NCI-H1436 treated with DMSO at 0.1 percent for 48 hours (cell line): ENCODE measurements at places on chromosomes 6 and 20.

DNA sequence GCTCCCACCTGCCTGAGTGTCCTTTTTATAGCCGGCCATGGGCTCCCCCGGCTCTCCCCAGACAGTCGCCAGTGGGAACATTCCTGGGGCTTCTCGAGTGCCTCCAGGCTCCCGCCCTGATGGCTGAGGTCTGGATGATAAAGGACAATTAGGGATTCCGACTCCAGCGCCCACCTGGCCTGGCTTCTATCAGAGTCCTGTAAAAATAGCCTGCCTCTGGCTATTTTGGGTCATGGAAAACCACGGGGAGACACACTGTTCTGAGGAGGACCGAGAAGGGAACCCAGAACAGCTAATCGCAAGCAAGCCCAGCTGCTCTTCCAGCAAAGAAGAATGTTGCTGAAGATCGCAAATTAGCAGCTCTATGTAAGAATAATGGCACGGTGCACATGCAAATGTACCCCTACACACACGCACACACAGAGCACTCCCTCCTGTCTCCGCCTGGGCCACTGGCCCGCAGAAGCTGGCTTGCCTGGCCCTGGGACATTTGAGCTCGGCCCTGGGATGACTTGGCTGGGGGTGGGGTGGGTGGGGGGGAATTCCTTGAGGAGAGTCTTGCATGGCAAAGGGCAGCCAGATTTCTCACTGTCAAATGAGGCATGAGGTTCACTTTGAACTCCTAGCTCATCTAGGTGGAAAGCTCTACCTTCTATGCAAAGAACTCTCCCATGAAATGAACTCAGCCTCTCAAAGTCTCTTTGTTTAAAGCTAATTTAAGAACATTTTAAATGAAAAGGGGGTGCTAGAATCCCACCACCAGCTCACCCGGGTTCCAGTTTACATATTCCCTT is 55.3 kb downstream of the CTCFL start:
- DNase-seq = no peak

- no peak for DNase-seq
Observed at GRCh38 chr20:24498641-24499040, 29.2 kb downstream of the SYNDIG1 start.

- no peak for DNase-seq
Observed at GRCh38 chr20:25285856-25286798, 38.2 kb downstream of the PYGB start.

- no peak for DNase-seq
Observed at GRCh38 chr6:28208111-28208659, 16.9 kb upstream of the ZSCAN9 start.

DNA sequence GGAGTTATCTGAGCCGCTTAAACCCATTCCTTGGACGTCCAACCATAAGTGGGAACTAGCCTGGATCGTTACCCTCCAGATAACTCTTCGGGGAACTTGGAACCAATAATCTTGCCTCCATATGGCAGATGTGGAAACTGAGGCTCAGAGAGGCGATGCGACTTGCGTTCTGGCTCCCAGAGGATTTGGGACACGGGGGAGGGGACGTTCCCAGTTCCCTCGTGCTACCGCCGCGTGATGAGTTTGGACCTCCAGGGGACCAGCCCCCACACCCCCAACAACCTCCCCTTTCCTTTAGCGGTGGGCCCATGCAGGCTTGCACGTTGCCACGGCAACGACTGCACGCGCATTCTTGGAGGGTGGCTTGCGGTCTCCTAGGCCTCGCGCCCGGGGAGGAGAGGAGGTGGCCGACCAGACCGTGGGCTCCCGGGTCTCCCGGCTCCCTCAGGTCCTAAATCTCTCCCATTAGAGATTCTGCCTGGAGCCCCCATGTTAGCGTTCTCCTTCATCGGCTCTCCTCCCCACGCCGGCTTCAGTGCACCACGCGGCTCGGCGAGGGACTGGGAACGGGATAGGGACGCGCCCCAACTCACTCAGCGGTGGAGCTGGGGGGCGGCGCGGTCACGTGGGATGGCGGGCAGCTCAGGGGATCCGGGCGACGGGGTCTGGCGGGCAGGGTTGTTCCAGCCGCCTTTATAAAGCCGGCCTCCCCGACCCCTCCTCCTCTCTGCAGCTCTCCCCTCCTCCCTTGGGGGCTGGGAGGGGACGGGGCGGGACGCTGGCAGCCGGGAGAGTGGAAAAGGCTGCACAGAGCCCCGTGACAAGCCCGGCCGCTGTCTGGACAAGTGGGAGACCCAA is at the start of gene PLTP:
TSS of gene PLTP (minus strand) at position 670 of the 858 bp plus-strand sequence. CDS start 703 bp downstream, outside the sequence.
- no peak for DNase-seq

- DNase-seq = no peak
Observed at GRCh38 chr6:96907498-96907897, 9.8 kb upstream of the NDUFAF4 start.

GRCh38 chr6:99424761-99425646 is at the start of gene PNISR:
PNISR (minus strand) TSS chr6:99425308; CDS start chr6:99414659, 10,649 bp downstream.
- peak; percentile 98 for DNase-seq
